Activated B cell treated with CpG ODN at 0.5 μM for 24 hours (primary cell): ENCODE measurements at places on chromosomes 7 and 10. TPM values are rescaled to one million over a fixed set of nuclear protein-coding genes. Genes with fewer than 3 reads are reported as not detected.

GRCh38 chr10:74981831-74982633, 129.4 kb upstream of the SAMD8 start:
- peaks cover 38% of the 10 kb centered on the region for H3K36me3 ChIP-seq
- H3K4me1 ChIP-seq, result peaks cover 45% of the 10 kb centered on the region
- no peaks in the 10 kb centered on the region for H3K27me3 ChIP-seq
- H3K27ac ChIP-seq, result no peak overlapping the region

DNA sequence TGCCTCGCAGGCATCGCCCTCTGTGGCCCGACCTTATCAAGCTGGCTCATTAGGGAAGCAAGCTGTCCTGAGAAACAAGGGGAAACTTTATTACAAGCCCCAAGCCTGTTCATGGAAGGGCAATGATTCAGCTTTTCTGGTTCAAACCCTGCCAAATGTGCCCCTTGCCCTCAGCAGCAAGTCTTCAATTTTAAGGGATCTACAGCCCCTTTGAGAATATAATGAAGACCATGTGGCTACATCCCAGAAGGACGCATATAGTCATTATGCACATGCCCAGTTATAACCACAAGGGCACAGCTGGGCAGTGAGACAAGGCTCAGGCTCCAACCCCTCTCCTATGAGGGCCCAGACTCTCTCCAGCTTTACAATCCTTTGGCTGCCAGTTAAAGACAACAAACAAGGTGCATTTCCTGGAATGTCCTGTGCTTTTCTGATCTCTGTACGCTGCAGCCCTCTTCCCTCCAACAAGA, 56.7 kb downstream of the DDC start:
- no peak overlapping the region for H3K4me3 ChIP-seq
- H3K4me1 ChIP-seq, result no peaks in the 10 kb centered on the region
- no peaks in the 10 kb centered on the region for H3K36me3 ChIP-seq
- peaks cover 24% of the 10 kb centered on the region for H3K27me3 ChIP-seq
- DNase-seq, result no peak

GRCh38 chr7:124752310-124752709, 13.3 kb downstream of the GPR37 start:
- no peak overlapping the region for H3K4me3 ChIP-seq
- DNase-seq, result no peak
- no peak overlapping the region for H3K27ac ChIP-seq
- no peaks in the 10 kb centered on the region for H3K4me1 ChIP-seq
- H3K27me3 ChIP-seq, result no peaks in the 10 kb centered on the region

FAM171A1 gene
- 0.05 TPM in 1 of 2 replicates, not detected in the other for total RNA-seq

NPY4R2 gene
- total RNA-seq, result not detected in 2 replicates

DNA sequence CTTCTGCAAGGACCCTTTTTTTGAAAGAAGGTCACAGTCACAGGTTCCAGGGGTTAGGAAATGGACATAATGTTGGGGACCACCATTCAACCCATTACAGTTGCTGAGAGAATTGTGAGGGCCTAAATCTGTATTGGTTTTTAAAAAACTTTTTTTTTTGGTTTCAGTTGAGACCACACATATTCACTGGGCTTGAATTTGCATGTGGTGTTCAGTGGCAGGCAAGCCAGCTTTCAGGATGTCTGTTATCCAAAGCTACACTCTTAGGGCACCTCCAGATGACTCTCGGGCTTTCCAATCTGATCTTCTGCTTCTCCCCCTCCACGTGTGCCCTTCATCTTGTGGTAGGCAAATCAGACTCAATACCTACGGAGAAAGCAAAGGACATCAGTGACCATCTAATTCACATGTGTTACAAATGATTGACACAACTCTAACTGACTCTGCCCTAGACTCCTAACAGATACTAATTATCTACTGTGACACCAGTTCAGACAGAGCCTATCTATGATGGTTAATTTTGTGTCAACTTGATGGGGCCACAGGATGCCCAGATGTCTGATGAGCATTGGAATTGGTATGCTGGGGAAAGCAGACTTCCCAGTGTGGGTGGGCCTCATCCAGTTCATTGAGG, 93.3 kb upstream of the ELMO1 start:
- no peak overlapping the region for H3K27ac ChIP-seq
- DNase-seq, result no peak
- H3K27me3 ChIP-seq, result peaks cover 8% of the 10 kb centered on the region

DNA sequence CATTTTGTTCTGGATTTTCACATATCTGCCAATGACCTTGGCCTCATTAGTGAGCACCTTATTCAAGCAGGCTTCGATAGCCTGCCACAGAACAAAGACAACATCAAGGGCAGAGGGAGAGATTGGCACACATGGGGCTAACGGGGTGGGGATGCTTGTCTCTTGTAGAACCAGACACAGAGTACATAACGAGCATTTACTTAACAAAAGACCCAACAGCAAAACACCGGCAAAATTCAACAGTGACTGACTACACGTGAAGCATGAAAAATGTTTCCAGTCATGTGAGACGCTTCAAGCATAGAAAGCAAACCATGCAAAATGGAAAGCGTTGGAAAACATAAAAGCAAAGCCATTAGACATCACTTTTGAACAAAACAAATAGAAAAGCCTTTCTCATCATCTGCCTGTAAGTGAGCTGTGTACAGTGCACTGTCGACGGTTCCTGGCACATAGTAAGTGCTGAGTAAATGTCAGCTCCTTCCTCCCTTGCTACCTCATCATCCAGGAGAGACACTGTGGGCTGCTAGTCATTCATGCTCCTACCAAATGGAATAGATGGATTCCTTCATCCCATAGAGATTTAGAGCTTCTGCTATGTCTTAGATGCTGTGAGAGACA, 134.4 kb upstream of the AGK start:
- H3K27me3 ChIP-seq, result peaks cover 9% of the 10 kb centered on the region
- no peaks in the 10 kb centered on the region for H3K4me1 ChIP-seq
- H3K27ac ChIP-seq, result no peak overlapping the region
- DNase-seq, result no peak
- no peak overlapping the region for H3K4me3 ChIP-seq

FKBP6 gene
- total RNA-seq, result not detected in 2 replicates

DNA sequence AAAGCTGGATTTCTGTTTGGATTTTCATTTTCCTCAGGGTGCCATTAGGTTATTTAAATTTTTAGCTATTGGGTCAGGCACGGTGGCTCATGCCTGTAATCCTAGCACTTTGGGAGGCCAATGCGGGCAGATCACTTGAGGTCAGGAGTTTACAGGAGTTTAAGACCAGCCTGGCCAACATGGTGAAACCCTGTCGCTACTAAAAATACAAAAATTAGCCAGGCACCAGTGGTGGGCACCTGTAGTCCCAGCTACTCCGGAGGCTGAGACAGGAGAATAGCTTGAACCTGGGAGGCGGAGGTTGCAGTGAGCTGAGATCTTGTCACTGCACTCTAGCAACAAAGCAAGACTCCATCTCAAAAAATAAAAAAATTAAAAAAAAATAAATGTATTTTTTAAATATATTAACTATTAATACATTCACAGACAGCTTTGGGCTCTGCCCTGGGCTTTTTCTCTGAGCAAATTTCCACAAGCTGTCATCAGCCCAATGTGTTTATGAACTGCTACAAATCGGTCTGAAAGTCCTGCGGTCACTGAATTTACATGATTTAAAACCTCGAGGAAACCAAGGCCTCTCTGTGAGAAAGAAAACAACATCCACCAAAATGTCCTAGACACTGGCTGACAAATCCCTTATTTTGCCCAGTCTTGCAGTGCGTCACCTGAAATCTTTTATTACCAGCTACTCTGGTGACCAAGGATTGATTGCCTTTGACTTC, 19.2 kb upstream of the PLEKHS1 start:
- H3K27me3 ChIP-seq, result no peaks in the 10 kb centered on the region
- peaks cover 41% of the 10 kb centered on the region for H3K36me3 ChIP-seq
- no peak overlapping the region for H3K27ac ChIP-seq
- no peak for DNase-seq
